ENCODE measurements at places on chromosomes 12 and 14.

- DNase-seq = no peak
Observed at GRCh38 chr12:92030618-92031017, 115.0 kb downstream of the BTG1 start.

DNA sequence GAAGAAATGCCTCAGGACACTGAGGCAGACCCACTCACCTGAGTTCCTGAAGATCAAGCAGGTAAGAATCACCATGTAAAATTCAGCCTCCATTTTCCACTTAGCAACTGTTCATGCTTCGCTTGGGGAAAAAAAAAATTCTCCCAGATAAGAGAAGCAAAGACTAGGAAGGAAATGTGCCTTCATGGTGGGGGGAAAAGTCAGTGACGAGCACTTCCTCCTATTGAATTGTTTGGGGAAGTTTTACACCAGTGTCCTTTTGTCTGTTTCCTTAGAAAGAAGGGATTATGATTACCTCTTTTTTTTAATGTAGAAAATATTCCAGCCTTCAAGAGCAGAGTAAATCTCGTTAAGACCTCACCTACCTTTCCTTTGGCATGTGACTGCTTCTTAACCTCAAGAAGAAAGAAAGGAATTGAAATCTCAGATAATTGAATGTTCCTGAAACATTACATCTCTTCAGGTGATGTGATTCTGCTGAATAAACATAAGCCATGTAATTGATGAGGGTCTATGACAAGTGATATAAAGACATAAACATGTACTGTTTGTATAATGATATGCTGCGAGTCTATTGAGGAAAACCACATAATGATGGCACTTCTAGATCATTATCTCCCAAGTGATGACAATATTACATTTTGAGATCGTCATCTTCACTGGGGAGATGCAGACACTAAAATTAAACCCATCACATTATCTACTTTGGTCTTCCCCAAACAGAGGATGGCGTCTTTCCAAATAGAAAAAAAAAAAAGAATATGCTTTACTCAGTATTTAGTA, at the start of gene PTPRB:
Gene PTPRB (minus strand): TSS at position 127 of the 783 bp plus-strand sequence. CDS start 34 bp downstream, at position 93.
- no peak for DNase-seq

GRCh38 chr12:69969011-69969410, 144.0 kb downstream of the MYRFL start:
- DNase-seq = no peak

DNA sequence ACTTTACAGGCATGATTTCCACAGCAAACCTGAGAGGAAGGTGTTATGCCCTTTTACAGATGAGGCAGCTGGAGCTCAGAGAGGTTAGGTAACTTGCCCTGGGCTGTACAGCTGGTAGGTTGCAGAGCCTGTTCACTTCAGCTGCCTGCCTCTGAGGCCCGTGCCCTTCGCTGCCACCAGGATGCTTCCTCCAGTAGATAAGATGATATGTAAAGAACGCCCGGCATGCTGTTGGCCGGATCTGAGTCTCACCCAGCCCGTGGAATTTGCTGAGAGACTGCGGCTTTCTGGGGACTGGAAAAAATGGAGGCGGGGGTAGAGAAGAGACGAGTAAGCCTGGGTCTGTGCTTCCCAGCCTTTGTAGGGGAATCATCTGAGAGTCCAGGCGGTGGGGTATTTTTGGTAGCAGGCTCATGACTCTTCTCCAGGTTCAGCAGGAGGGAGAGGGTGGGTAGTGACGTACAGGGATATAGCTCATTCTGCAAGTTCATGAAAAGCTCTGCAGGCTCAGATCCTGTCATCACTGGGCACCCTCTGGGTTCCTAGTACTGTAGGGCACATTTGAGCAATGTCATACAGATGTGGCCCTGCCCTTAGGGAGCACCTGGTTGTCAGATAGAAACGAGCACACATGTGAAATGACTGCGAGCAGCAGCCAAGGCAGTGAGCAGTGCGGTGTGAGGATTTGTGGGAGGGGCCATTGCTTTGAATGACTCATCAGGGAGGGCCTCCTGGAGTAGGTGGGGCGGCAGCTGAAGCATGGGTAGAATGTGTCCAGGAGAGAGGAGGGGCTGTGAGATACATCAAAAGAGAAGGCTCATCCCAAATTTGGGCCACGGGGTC, 159.4 kb downstream of the TSPAN9 start:
- DNase-seq = peak; percentile 92

GRCh38 chr12:87806310-87806709, 222.9 kb downstream of the C12orf50 start:
- no peak for DNase-seq

DNA sequence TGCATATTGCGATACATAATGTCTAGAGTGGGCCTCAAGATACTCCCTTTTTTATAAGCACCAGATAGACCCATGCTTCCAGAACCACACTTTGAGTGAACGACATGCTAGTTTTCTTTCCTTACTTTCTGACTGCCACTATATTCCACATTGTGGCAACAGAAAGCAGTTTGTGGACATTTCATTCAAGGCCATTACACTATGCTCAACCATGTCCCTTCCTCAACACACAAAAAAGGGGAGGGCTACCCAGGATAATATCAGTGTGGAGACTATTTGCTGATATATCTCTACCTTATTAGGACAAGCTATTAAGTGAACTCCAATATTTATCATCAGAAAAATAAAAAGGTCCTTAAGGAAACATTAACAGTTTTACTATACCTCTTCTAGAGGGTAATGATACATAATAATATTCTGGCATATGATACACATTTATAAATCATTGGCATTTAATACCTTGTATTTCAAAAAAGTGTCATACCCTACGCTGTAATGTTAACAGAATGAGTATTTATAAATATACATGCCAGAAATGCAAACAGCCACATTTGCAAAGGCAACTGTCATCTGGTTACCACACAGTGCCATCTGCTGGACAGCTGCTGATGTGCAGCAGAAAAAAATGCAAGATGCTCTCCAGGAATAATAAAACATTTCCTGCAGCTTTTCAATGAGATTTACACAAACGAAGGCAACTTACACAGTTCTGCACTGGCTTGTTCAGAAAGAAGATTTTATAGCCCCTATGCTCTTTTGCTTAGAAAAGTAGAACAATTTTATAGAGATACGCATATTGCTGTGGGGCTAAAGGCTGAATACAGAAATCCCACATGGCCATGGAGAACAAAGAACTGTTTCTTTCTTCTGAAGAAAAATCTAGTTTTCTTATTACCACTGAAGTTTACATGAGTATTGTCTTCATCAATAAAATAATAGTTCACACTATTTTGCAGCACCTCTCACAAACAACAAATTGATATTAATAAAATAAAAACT, 182.2 kb upstream of the GRIP1 start:
- DNase-seq = no peak

DNA sequence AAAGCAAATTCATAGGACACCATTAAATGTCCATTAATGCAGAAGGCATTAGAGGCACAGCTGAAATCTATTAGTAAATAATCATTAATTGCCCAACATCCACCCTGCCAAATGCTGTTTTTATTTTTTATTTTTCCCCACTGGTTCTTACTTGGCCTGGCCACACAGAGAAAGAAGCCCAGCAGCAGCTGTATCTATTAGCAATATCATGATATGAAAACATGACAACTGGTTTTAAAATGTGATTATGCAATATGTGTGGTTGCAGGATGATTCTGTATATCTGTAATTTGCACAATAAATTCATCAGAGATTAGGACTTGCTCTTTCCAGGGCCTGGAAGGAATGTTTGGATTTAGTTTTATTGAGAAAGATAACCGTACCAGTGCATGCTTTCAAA, 44.9 kb downstream of the SIX6 start:
- no peak for DNase-seq

- no peak for DNase-seq
Observed at GRCh38 chr12:83471341-83471740, 784.6 kb downstream of the TMTC2 start.

DNA sequence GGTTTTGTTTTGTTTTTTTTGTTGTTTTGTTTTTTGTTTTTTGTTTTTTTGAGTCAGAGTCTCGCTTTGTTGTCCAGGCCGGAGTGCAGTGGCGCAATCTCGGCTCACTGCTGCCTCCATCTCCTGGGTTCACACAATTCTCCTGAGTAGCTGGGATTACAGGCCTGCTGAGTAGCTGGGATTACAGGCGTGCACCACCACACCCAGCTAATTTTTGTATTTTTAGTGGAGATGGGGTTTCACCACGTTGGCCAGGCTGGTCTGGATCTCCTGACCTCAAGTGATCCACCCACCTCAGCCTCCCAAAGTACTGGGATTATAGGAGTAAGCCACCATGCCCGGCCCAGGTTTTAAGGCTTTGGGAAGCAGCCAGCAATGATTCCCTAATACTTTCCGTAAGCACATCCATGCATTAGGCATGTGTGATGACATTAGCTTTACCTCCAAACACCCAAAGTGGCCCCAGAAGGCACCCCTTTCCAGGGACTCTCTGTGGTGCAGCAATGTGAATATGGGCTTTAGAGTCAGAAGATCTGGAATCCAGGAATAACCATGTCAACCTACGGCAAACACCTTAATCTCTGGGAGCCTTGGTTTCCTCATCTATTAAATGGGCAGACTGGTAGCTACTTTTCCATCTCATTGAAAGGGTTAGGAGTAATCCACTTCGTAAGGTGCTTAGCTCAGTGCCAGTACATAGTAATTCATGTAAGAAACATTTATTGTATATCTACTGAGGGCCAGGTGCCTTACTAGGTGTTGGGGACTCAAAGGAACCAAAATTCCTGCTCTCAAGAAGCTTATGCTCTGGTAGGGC, 152.9 kb downstream of the ZFP36L1 start:
- DNase-seq = no peak

- no peak for DNase-seq
Observed at GRCh38 chr12:122732170-122732569, 1.5 kb upstream of the HCAR1 start.

GRCh38 chr12:118714051-118714460, 267.3 kb upstream of the SRRM4 start:
- DNase-seq = no peak

- no peak for DNase-seq
Observed at GRCh38 chr14:33762161-33762851, 188.6 kb downstream of the EGLN3 start.

DNA sequence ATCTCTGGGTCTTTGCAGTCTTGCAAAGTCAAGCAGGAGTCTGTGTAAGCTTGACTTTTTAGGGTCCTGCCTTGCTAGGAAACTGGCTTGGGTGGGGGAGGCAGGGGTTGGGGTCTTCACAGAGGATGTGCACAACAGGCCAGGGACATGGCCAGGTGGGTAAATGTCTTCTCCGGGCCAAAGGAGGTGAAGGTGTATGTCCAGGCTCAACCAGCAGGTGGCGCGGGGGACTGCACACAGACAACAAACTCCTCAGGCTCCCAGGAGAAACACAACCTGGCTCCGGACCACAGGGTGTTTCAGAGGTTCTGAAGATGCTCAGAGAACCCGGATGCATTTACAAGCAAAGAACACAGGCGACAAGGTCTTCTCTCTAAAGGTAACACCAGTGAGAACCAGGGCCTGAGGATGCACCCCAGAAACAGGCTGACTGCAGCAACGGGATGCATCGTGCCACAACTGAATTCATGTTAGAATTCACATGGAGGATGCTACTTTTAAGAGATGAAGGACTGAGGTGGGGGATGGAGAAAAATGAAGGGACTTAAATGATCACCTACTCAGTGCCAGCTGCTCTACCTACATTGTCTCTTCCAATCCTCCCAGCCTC, 56.0 kb downstream of the PLEKHG3 start:
- DNase-seq = peak; percentile 95

DNA sequence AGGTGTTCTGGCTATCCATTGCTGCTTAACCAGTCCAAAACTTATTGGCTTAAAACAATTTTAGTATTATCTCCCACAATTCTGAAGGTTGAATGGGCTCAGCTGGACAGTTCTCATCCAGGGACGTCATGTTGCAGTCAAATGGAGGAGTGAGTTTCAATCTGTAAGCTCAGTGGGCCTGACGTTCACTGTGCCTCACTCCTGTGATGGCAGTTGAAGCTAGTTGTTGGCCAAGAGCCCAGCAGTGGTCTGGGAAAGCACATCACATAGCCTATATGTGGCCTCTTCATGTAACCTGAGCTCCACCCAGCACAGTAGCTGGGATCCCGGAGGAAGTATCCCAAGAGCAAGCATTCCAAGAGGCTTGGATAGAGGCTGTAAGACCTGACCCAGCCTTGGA, 40.6 kb upstream of the CDKN3 start:
- peak; percentile 63 for DNase-seq

DNA sequence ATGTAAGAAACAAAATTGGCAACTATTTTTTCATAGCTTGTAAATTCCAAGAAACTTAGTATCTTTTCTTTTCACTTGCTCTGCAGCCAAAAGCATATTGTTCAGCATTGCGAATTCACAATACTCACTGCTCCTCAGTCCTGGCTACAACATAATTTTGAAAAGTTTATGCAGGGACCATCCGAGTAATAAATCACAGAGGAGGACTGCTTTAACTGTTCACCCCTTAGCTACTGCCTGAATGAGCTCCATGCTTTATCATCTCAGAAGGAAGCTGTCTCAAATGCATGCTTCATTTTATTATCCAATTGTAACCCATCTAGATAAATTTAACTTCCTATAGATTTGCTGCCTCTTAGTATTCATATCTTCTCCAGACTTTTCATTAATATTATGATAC, 827.8 kb downstream of the DIO2 start:
- DNase-seq = no peak

DNA sequence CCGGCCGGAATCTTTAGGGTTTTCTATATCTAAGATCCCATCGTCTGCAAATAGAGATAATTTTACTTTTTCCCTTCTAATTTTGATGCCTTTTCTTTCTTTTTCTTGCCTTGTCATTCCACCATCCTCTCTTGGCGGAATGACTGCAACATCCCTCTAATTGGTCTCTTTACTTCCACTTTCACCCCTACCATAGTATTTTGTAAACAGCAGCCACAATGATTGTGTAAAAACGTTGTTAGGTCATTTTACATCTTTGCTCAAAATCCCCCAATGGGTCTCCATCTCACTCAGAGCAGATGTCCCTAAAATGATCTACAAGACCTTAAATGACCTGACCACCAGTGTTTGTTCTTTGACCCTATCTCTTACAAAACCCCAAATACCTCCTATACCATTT, 80.0 kb upstream of the STAC3 start:
- no peak for DNase-seq

DNA sequence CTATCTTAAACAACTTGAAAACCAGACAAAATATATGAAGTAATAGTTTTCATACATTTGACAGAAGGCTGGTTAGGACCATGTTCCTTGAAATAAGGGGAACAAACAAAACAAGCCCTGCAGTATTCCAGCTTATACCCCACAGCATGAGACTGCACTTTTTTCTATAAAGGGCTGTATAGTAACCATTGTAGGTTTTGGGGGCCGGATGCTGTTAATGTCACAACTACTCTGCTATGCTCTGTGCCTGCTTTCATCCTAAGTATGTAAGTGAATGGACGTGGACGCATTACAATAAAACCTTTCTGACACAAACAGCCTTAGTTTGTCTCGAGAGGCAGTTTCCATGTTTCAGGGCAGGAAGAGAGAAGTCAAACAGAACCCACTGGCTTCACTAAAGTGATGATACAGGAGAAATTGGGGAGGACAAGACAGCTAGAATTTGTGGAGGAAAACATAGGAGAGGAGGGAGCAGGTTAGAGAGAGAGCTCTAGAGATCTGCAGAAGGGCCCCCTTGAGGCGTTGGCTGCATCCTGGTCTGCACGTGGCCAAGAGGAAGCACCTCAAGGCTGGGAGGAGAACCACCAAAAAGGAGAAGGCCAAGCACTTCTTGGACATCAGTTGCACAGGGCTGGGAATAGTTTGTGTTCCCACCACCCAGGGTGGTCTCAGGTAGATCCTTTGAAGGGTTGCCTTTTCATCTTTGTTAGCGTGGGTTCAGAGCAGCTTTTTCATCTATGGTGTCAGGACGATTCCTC, 63.7 kb downstream of the TRAF3 start:
- no peak for DNase-seq

- no peak for DNase-seq
Observed at GRCh38 chr12:10529603-10530002, 23.9 kb downstream of the EIF2S3B start.

Data from osteoblast (primary cell).